ENCODE measurements at places on chromosomes 16 and 17.

DNA sequence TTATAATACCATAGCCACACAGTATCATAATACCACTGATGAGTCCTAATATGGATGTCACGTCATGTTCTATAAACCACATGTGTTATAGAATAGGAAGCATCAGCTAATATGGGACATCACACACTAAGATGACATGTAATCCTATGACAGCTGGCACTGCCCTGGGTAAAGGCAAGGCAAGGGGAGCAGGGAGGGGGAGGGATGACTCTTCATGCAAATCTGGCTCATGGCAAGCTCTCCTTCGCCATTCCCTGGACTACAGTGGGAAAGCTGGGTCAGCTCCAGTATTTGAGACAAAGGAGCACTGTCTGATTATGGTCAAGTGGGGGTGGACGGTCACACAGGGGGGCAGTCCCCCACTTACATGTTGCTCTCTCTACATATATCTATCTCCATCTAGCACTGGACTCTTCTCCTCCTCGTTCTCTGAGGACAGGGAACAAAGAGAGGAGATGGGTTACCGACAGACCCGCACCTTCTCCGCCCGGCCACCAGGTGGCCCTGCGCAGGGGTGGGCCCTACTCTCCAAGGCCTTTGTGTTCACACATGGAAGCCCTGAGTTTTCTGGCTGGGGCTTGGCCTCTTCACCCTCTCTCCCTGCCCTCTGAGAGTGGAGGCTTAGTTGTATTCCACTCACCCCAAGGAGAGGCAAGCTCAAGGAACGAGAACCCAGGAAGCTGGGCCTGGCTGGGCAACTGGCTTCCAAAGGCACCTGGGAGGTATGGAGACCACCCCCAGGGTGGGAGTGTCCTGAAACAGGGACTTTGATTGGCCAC, 23.4 kb upstream of the MPO start:
- peak; percentile 81 for DNase-seq

GRCh38 chr16:87317750-87318644, 805 bp upstream of the C16orf95 start:
- DNase-seq = peak; percentile 74

GRCh38 chr17:2564877-2565276, 28.6 kb upstream of the PAFAH1B1 start:
- no peak for DNase-seq

DNA sequence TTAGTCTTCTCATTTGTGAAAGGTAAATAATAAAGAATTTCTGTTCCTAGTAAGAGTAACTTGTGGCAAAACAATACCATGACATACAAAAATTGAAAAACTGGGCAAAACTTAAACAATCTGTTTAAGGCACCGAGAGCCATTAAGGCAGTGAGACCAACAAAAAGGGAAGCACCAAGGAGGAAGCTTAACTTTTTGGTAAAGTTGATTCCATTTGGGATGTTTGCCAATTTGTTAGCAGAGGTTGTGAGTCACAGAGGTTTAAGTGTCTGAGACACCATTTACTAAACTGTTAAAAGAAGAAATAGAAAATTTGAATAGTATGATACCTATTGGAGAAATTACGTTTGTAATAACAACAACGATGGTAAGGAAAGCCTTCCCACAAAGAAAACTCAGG, 4.9 kb downstream of the SLC35G3 start:
- no peak for DNase-seq

DNA sequence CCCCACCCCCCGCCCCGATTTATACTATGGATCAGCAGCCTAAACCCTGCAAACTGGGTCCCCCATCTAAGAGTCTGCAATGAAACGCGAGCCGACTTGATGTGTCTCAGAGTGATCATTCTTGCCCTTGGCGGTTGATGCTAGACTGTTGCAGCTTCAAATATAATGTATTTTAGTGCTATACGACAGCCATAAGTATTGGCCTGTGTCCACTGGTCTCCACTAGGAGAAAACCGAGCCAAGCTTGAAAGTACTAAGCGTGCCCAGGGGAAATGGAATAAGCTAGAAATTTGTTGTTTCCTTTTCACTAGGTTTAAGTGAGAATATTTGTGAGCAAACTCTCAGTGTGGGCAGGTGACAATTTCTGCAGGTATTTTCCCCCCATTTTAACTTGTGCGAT, 711.2 kb downstream of the MAF start:
- no peak for DNase-seq

DNA sequence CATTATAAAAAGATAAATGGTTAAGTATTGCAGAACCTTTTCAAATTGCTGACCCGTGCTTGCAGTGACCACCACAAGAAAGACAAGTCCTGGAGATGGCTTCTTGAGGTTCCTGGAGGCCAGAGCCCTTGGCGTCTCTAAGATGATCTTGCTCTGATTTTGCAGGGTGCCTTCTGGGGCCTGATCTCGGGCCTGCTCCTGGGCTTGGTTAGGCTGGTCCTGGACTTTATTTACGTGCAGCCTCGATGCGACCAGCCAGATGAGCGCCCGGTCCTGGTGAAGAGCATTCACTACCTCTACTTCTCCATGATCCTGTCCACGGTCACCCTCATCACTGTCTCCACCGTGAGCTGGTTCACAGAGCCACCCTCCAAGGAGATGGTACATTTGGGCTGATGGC, 63.0 kb downstream of the SLC5A11 start:
- no peak for DNase-seq

DNA sequence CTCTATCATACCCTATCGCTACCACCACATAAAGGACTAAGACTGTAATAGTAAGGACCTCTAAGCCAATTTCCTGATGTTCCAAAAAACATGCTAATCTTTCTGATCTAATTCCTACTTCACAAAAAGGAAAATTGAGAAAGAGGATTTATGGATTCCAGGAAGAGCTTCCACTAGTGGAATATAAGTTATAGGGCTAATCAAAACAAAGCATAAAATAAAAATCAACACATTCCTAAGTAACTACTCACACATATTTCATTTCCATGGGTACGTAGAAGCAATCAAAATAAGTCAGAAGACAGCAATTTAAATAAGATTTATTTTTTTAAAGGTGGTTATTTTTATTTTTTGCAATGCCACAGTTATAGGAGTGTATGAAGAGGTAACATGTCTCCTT, 12.4 kb downstream of the CCDC43 start:
- DNase-seq = peak; percentile 33

DNA sequence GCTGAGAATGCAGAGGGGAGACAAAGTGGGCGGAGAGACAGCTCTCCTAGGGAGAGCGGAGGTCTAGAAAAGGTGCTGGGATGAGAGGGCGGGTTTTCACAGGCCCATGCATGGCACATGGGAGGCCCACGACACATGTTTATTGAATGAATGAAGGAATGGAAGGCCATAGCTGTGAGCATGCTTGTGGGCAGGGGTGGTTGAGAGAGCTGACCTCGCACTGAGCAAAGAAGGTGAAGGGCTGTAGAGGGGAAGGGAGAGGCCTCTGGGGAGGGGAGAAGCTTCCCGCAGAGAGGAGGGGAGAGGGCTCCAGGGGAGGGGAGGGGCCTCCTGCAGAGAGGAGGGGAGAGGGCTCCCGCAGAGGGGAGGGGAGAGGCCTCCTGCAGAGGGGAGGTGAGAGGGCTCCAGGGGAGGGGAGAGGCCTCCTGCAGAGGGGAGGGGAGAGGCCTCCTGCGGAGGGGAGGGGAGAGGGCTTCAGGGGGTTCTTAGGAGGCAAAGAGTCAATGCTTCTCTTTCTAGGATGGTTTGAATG, 27.3 kb downstream of the SDK2 start:
- DNase-seq = no peak

DNA sequence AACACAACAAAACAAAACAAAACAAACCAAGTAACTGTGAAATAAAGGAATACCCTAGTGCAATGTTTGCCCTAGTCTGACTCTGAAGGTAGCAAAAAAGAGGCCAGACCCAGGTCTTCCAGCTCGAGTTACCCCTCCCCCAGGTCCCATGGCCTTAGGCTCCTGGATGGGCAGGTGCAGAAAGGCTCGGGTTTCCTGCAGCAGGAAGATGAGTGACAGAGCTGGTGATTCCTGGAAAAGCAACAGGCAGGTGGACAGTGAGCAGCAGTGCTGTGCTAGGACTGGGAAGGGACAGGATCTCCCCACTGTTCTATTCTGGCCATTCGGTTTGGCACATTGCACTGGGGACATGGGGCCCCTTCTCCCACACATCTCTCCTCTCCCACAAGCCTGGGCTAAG, 42.9 kb upstream of the MRTFB start:
- DNase-seq = no peak

- no peak for DNase-seq
These were observed 14.9 kb downstream of the CSNK1D start for GRCh38 chr17:82258555-82258954.

DNA sequence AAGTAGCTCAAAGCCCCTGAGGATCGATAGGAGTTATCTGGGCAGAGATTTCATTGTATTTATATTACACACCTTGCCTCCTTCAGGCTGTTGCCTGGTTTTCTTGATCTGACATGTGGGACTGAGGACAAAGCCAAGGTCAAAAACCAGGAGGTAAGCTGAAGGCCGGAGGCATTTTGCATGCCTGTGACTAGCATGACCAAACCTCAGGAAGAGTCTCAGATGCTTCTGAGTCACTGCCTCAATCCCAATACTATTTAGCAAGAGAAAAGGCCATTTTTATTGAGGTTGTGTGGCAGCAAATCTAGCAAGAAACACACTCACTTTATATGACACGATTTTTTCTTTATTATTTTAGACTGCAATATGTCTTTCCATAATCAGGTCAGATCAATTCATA, 968.1 kb downstream of the CDH11 start:
- DNase-seq = peak; percentile 42

GRCh38 chr17:7413346-7413985, 5.8 kb downstream of the NLGN2 start:
- DNase-seq = peak; percentile 79

Measured in AG08395 (cell line).